Cerebellar nuclear complex (tissue), 1 donor: ENCODE measurements at places on chromosomes 16 and 17.

- DNase-seq, result no peak
Measured at GRCh38 chr17:1896243-1897104, 66.7 kb downstream of the RPA1 start.

DNA sequence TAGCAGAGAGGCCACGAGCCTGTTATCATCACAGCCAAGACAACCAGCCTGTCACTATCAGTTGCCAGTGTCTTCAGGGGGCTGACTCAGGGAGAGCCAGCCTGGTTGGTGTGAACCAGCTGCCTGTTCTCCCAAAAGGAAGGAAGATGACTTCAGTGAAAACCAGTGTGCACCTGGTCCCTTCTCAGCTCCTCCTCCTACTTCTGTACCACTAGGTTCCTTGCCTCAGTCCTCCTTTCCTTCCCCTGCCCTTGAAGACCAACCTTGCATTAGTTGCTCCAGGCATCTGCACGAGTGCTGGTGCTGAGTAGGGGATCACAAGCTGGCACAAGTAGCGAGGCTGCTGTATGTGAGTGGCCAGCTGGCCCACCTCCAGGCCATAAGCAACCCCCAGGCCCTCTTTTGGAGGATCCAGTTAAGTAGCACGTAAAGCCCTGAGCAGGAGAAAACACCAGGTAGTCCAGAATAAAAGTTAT, 8.5 kb downstream of the TUBG1 start:
- no peak for DNase-seq

- no peak for DNase-seq
Measured at GRCh38 chr17:56098746-56099145, 54.5 kb upstream of the ANKFN1 start.

DNA sequence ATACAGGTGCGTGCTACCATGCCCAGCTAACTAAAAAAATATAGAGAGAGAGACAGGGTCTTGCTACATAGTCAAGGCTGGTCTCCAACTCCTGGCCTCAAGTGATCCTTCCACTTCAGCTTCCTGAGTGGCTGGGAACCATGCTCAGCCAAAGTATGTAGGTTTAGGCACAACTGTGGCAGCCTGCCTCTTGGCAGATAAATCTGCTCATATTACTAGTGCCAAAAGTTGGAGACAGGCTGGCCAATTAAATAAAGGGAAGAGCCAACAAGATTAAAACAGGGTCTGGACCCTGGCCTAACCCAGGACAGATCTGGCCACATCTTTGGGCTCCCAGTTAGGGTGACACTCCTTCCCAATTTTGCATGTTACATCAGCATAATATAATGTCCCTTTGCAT, 151.7 kb downstream of the CBLN1 start:
- peak; percentile 38 for DNase-seq

- DNase-seq, result peak; percentile 12
Measured at GRCh38 chr17:65198653-65199382, 61.6 kb downstream of the RGS9 start.

GRCh38 chr17:12459736-12460135, 206.0 kb upstream of the MYOCD start:
- DNase-seq, result no peak

GRCh38 chr16:23110257-23110899, 38.9 kb downstream of the USP31 start:
- DNase-seq, result no peak
